Brain (organoid and tissue), 16 donors: ENCODE measurements at places on chromosomes 13 and 19. TPM values are rescaled to one million over a fixed set of nuclear protein-coding genes. Genes with fewer than 3 reads are reported as not detected.

F10 gene
- polyA plus RNA-seq = 0.46 TPM

CERS1 gene
- polyA plus RNA-seq = 104 TPM

SLC17A7 gene
- 132 TPM for polyA plus RNA-seq

PSG1 gene
- not detected for polyA plus RNA-seq

VAV1 gene
- polyA plus RNA-seq = 0.66 TPM

LIG4 gene
- polyA plus RNA-seq = 2.7 TPM

MPHOSPH8 gene
- 15.0 TPM for polyA plus RNA-seq

SSC5D gene
- polyA plus RNA-seq = 2.6 TPM

TMEM145 gene
- 17.6 TPM for polyA plus RNA-seq

SPRED3 gene
- 2.6 TPM for polyA plus RNA-seq

CEACAM1 gene
- 1.3 TPM for polyA plus RNA-seq

ZNF677 gene
- polyA plus RNA-seq = 15.2 TPM

FPR2 gene
- polyA plus RNA-seq = 0.29 TPM

GPC5 gene
- 3.1 TPM for polyA plus RNA-seq

CRX gene
- polyA plus RNA-seq = not detected

AMER2 gene
- polyA plus RNA-seq = 18.8 TPM

ZNF329 gene
- 6.9 TPM for polyA plus RNA-seq

ZMYM2 gene
- polyA plus RNA-seq = 12.8 TPM

ZNF544 gene
- 38.9 TPM for polyA plus RNA-seq

RASGRP4 gene
- 0.49 TPM for polyA plus RNA-seq

LGALS4 gene
- 0.93 TPM for polyA plus RNA-seq

KLC3 gene
- polyA plus RNA-seq = 2.0 TPM

KXD1 gene
- polyA plus RNA-seq = 93.5 TPM

ODAD3 gene
- 7.7 TPM for polyA plus RNA-seq

FBXL12 gene
- polyA plus RNA-seq = 15.3 TPM

GAS6 gene
- 43.7 TPM for polyA plus RNA-seq

APOC1 gene
- 46.6 TPM for polyA plus RNA-seq

RPS19 gene
- 3,429 TPM for polyA plus RNA-seq

HMG20B gene
- 135 TPM for polyA plus RNA-seq

CHST8 gene
- 4.0 TPM for polyA plus RNA-seq

ZNF135 gene
- polyA plus RNA-seq = 8.5 TPM

GIPC3 gene
- polyA plus RNA-seq = 6.9 TPM

PSG7 gene
- polyA plus RNA-seq = not detected

LILRA1 gene
- 0.31 TPM for polyA plus RNA-seq
